HepG2 (cell line): ENCODE measurements at places on chromosomes 2 and 18. TPM values are rescaled to one million over a fixed set of nuclear protein-coding genes. Genes with fewer than 3 reads are reported as not detected.

Gene HRH4
- not detected in 2 replicates for total RNA-seq

Gene FSIP2
- total RNA-seq: 0.04 and 0.07 TPM in 2 replicates

Gene RAPGEF4
- 0.91 TPM in 2 replicates for total RNA-seq

Gene ZNF519
- 5.7 and 11.1 TPM in 2 replicates for total RNA-seq

Gene SIX3
- not detected in 2 replicates for total RNA-seq

Gene FIGN
- total RNA-seq: 6.6 and 11.6 TPM in 2 replicates

Gene PIEZO2
- 25.5 and 27.2 TPM in 2 replicates for total RNA-seq

Gene PLB1
- total RNA-seq: 0.17 and 0.20 TPM in 2 replicates

Gene OXER1
- 6.5 and 8.0 TPM in 2 replicates for total RNA-seq

Gene ALK
- total RNA-seq: not detected in 2 replicates

Gene FN1
- 1,029 and 1,847 TPM in 2 replicates for total RNA-seq

DNA sequence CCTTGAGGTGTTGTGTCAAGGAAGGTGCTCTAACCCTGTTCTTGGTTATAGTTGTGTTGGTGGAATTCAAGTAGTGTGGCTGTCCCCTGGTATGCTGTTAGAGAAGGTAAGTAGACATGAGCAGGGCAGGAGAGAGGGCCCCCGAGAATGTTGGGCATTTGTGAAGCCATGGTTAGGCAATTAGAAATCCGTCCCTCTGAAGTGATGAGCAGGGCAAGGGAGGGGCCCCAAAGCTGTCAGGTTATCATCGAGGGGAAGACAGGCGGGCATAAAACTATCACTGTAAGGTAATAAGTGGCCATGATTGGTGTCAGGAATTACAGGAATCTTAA lies 5.2 kb downstream of the XRCC5 start:
- H3K27ac ChIP-seq: peak overlapping the region; percentile 38
- H3K4me3 ChIP-seq: no peak overlapping the region
- no peaks in the 10 kb centered on the region for H3K27me3 ChIP-seq
- H3K36me3 ChIP-seq: peaks cover 72% of the 10 kb centered on the region
- DNase-seq: no peak

- no peak overlapping the region for H3K4me3 ChIP-seq
- no peak for DNase-seq
- no peaks in the 10 kb centered on the region; the same call in 1 of the 2 replicates for H3K27me3 ChIP-seq
These were observed 17.0 kb upstream of the TTN start for GRCh38 chr2:178824181-178824580.

DNA sequence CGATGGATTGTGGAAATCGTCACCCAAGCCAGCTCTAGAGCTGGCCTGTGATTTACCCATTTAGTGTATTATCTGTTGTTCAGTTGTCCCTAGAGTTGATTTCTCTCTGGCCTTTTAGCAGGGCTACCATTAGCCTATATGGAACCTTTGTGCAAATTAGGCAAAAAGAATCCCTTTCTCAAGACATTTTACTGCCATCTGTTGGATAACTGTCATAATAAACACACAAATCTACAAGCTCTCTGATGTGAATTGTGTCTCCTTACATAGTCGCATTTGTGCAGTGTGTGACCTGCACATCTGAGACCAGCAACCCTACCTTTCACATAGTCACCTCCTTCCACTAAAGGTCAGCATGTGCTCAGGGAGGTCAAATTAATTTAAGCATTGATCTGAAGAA lies 34.0 kb downstream of the LOXHD1 start:
- no peak for DNase-seq
- no peaks in the 10 kb centered on the region for H3K36me3 ChIP-seq
- no peak overlapping the region for H3K4me3 ChIP-seq
- H3K27me3 ChIP-seq: no peaks in the 10 kb centered on the region

DNA sequence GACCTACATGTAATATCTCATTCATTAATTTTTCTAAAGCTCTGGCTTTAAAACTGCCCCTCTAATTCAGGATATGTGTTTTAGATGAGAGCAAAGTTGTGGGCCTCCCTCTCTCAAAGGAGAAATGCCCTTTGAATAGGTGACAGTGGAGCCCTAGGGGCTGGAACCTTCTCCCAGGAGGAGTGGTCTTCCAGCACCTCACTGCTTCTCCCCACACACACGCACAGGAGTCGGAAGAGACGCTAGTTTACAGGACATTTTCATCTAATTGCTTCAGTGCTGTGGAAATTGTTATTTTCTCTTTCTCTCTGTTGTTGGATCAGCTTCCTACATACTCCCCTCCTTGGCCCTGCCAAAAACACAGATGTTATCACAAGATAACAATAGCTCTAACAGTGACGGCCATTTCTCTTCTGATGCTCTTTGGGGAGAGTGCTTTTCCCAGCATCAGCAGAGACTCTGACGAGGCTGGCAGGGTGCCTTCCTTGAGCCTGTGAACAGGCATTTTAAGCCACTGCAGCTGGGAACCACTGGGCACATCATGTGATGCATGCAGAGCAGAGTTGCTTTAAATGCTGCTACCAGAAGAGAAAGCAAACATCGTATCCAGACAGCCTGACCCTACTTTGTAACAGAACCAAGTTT lies 209.4 kb upstream of the SP5 start:
- no peak overlapping the region for H3K27ac ChIP-seq
- peaks cover 40% of the 10 kb centered on the region for H3K4me1 ChIP-seq
- DNase-seq: no peak

DNA sequence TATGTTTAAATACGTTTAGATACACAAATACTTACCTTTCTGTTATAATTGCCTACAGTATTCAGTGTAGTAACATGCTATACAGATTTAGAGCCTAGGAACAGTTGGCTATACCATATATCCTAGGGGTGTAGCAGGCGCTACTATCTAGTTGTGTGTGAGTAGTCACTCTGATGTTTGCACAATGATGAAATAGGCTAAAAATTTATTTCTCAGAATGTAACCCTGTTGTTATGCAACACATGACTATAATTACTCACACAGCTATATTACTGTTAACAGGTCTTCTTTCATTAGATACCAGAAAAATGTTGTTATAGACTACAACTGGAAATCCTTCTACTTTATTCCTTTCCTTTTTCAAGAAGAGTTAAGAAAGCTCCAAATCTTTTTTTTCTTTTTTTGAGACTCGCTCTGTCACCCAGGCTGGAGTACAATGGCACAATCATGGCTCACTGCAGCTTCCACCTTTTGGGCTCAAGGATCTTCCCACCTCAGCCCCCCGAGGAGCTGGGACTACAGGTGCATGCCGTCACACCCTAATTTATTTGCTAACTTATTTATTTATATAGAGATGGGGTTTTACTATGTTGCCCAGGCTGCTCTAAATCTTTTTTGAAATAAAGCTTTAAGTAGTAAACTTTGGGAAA lies 48.5 kb downstream of the C2orf74 start:
- H3K4me1 ChIP-seq: no peaks in the 10 kb centered on the region
- peak; percentile 34 for DNase-seq
- H3K4me3 ChIP-seq: no peak overlapping the region
- peaks cover 31% of the 10 kb centered on the region for H3K36me3 ChIP-seq
- H3K27me3 ChIP-seq: no peaks in the 10 kb centered on the region

- H3K4me3 ChIP-seq: no peak overlapping the region
- DNase-seq: no peak
- peaks cover 73% of the 10 kb centered on the region for H3K4me1 ChIP-seq
- H3K27me3 ChIP-seq: no peaks in the 10 kb centered on the region; the same call in 1 of the 2 replicates
- H3K27ac ChIP-seq: no peak overlapping the region
These were observed 2.3 kb upstream of the MAB21L4 start for GRCh38 chr2:240898108-240898730.

DNA sequence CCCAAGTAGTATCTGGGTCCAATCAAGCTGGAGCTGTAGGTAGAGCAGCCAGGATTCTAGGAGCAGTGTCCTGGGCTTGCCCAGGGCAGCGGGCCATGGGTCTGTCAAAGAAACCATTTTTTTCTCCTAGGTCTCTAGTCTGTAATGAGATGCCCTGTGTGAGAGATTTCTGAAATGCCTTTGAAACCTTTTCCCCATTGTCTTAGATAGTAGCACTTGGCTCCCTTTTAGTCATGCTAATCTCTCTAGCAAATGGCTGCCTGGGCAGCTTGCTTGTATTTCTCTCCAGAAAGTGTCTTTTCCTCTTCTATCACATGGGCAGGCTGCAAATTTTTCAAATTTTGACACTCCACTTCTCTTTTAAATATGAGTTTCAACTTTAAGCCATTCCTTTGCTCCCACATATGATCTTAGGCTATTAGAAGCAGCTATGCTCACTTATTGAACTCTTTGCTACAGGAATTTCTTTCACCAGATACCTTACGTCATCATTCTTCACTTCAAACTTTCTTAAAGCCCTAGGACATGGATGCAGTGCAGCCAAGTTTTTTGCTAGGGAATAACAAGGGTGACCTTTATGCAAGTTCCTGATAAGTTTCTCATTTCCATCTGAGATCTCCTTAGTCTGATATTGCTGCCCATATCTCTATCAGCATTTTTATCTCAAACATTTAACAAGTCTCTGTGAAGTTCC lies 890.2 kb upstream of the VRK2 start:
- H3K36me3 ChIP-seq: no peaks in the 10 kb centered on the region
- H3K27ac ChIP-seq: no peak overlapping the region
- no peak for DNase-seq
- H3K4me3 ChIP-seq: no peak overlapping the region

DNA sequence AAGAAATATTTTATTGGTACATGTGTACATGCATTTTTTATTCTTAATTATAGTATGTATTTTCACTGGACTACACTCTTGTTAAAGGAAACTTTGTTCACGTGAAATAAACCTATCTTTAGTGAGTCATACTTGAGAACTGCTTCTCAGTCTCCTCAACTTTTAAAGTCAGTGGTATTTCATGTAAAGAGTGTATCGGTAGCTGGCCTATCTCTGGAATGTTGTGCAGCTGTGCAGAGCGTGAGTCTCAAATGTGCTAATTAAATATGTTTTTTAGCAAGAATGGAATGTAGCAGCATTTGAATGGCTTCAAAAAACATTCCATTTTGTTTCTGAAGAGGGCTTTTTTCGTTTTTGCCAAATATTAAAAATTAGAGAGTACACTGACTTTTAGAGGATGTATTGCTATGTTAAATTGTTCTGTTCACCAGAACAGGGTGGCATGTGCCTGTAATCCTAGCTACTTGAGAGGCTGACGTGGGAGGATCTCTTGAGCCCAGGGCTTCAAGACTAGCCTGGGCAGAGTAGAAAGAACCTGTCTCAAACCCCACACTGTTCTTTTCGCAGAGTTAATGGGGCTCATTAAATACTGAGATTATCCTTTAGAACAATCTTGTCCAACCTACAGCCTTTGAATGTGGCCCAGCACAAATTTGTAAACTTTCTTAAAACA lies 14.3 kb downstream of the SPTBN1 start:
- no peaks in the 10 kb centered on the region for H3K27me3 ChIP-seq
- no peak overlapping the region for H3K4me3 ChIP-seq
- DNase-seq: no peak
- no peak overlapping the region for H3K27ac ChIP-seq
- peaks cover 44% of the 10 kb centered on the region for H3K4me1 ChIP-seq

DNA sequence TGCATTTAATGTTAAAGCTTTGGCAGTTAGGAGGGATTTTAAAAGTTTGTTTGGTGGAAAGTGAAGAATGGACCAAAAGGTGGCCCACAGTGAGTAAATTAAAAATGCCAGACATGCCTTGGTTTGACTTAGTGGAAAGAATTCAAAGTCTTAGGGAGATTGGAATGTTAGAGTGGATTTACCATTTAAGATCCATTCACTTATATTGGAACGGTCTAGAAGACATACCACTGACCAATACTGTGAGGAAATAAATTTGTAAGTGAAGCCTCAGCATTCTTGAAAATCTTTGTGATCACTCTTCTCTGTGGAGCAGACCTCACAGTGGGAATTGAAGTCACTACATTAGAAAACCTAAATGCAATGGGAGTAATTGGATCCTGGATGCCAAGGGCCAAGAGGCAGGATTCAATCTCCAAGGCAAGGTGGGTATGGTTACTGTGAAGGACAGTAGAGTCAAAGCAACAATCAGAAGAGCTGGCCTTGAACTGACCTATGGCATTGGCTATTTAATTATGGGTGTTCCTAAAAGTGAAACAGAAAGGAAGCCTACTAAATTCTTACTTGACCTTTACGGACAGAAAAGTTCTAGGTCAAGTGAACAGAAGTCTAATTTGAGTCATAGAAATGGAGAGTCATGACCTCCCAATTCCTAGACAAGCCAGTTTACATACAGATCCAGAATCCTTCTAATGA lies 40.2 kb upstream of the VRK2 start:
- H3K27ac ChIP-seq: no peak overlapping the region
- H3K4me1 ChIP-seq: peaks cover 8% of the 10 kb centered on the region
- H3K36me3 ChIP-seq: no peaks in the 10 kb centered on the region
- no peaks in the 10 kb centered on the region for H3K27me3 ChIP-seq
- no peak for DNase-seq

DNA sequence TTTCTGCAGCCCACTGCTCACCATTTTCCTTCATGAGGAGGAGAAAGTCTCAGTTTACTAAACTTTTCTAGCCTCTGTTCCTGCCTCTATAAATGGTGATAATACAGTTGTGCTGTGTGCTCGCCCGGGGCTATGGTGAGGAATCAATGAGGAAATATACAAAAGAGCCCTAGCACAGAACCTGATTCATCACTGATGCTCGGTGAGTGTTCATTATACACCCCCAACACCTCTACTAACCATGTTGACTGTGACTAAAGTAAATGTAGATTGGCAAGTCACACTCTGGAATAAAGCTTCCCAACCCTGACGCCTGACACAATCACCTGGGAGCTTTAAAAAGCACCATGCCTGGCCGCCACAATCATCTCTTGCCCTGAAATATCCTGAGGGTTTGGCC lies 118.8 kb upstream of the CYP1B1 start:
- no peak overlapping the region for H3K4me3 ChIP-seq
- H3K27me3 ChIP-seq: no peaks in the 10 kb centered on the region; the same call in 1 of the 2 replicates
- H3K4me1 ChIP-seq: no peaks in the 10 kb centered on the region
- no peaks in the 10 kb centered on the region for H3K36me3 ChIP-seq

DNA sequence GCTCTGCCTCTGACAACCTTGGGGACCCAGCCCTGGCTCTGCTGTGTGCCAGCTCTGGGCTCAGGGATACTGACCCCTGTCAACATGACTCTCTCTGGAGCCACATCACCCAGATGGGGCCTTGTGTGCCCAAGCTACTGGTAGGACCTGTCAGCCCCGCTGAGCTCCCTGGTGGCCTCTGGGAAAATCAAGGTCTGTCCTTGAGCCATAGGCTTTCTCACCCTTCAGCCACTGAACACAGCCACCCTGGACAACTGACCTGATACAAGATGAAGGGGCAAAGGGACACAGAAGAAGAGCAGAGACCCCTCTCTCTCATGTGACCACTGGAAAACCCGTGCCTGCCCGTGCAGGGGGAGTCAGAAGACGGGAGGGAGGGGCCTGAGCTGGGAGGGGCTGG lies 7.8 kb downstream of the CCDC74A start:
- H3K4me3 ChIP-seq: no peak overlapping the region
- no peaks in the 10 kb centered on the region for H3K36me3 ChIP-seq
- no peaks in the 10 kb centered on the region for H3K4me1 ChIP-seq
- H3K27ac ChIP-seq: no peak overlapping the region
- no peak for DNase-seq

DNA sequence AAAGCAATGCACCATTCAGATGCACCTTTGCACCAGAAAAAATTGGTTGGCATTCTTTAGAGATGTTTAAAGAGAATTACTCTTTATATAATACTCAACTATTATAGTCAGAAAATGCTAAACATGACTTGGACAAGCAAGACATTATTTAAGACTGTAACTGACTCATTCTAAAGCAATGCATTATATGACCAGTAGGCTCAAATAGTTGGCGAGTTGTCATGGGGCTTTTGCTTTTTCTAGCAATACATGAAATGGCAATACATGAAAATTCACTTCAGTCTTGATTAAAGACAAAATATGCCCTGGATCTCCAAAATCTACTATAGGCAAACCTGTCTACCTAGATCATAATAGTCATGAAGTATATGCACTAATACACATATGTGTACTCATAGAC lies 216.9 kb upstream of the VWC2L start:
- H3K4me1 ChIP-seq: no peaks in the 10 kb centered on the region
- H3K36me3 ChIP-seq: no peaks in the 10 kb centered on the region
- H3K4me3 ChIP-seq: no peak overlapping the region
- no peak overlapping the region for H3K27ac ChIP-seq
